ENCODE measurements at places on chromosomes 3 and 15.
A peak's percentile ranks its signal among the peaks of the same experiment; 100 is the strongest.

- DNase-seq, result no peak
These were observed 3.6 kb downstream of the NKIRAS1 start for GRCh38 chr3:23913182-23913581.

GRCh38 chr15:72968531-72968922, 83.7 kb upstream of the NEO1 start:
- DNase-seq, result no peak

GRCh38 chr3:14358426-14359211, 43.8 kb upstream of the SLC6A6 start:
- no peak for DNase-seq

DNA sequence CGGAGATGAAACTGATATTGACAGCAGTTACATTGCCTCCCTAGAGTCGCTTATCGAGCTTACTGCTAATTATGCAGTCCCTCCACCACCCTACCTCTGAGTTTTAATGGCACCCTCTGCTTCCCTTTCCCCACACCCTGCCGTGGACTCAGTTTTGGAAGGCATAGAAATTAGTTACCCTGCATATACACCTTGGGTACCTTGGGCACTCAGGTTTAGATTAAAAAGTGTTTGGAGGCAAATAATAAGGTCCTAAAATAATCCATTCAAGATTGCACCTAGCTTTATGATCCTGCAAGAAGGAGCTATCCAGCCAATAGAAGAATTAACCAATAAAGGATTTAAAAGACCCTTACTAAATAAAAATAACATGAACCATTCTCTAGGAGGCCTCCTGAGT, 117.8 kb upstream of the AGBL1 start:
- no peak for DNase-seq

- no peak for DNase-seq
These were observed 76.8 kb downstream of the TAMM41 start for GRCh38 chr3:11769704-11770476.

DNA sequence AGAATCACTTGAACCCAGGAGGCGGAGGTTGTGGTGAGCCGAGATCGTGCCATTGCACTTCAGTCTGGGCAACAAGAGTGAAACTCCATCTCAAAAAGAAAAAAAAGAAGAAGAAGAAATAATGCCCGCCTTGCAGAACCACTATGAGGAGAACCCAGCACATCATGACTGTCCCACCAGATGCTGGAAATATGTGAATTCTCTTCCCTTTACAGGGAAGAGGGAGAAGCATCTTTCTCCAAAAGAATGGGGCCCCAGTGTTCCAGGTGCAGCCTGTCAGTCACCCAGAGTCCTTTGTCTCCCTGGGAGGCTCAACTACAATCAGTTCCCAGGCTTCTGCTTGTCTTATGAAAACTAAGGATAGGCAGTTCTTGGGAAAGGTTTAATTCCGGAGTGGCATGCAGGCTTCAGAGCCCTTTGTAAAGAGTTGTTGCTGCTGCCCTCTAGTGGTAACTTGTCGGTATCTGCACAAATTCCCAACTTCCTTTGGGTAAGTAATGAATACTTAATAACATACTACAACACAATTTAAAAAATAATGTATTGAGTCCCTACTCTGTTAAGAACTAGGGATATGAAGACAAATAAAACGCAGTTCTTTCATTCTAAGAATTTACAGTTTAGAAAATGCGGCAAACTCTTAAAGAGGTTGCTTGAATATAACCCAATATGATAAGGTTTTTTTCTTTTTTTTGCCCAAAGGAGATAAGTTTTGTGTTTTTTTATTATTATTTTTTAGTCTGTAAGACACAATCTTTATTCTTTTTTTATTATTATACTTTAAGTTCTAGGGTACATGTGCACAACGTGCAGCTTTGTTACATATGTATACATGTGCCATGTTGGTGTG, 18.6 kb upstream of the TICRR start:
- DNase-seq, result peak; percentile 26

DNA sequence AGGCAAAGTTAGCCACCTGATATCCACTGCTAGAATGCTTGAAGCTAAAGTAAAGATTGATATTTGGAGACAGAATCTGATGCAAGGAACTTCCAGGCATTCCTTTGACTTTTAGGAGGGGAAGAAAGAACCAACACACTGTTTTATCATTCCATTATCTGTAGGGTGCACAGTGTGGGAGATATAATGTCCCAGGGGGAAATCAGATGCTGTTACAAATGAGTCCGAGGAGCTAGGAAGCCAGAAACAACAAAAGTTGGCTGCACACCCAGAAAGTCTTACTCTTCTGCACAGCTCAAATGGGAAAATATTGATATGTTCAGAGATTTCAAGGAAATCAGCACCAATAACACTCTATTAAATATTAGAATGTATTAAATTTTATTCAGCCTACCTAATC, 113.6 kb upstream of the ROBO1 start:
- DNase-seq, result no peak

- no peak for DNase-seq
These were observed 27.0 kb downstream of the PDE8A start for GRCh38 chr15:85008474-85009260.

DNA sequence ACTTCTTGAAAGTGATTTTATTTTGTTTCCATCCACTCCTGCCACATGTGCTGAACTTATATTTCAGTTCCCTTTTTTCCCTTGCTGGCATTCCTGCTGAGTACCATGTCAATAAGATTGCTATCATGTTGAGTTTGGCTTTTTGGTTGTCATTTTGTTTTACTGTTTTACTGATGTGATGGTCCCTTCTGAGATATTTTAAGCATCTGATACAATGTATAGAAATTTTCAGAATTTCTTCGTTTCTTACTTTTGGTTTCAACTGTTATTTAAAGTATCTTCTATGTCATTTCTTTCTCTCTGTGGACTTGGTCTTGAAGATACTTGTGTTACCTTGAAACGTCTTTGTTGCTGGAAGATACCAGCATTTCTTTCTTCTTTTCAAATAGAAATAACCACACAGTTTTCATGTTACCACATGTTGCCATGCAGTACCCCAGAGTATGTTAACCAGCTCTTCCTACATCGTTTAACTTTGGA, 14.1 kb downstream of the SIDT1 start:
- DNase-seq, result no peak

GRCh38 chr15:62740141-62741004, 302.2 kb upstream of the TPM1 start:
- no peak for DNase-seq

- no peak for DNase-seq
These were observed 141.9 kb upstream of the THBS1 start for GRCh38 chr15:39438799-39439592.

DNA sequence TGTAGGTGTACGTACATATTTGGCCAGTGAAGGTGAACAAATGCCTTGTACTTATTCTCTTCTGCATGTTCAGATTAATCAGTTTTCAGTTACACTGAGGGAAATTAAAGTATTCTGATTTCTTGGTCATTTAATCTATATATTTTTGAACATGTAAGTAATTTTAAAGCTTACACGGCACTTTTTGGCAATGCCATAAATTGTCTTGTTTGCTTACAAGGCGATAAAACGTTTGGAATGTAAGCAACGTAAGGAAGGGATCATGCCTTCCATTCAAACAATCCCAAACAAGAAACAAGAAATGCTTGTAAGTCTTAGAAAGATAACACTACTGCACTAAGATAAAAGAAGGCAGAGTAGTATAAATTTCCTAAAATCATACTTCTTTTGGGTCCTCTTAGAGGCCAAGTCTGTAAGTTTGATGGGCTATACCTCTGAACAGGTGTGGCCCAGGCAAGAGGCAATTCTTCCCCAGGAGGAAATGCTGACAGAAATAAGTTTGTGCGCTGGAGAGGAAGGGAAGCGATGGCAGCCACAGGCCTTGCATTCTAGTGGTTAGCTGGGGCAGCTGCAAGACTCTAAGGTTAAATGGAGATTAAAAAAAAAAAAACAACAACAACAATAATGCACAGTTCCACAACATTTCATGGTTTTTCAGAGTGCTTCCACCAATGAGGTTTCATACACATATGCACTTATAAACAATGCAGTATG, 73.8 kb downstream of the GOLIM4 start:
- DNase-seq, result no peak

GRCh38 chr15:67240235-67241131, 14.0 kb downstream of the AAGAB start:
- DNase-seq, result peak; percentile 5

GRCh38 chr3:149968216-149968615, 2.5 kb downstream of the PFN2 start:
- DNase-seq, result no peak

DNA sequence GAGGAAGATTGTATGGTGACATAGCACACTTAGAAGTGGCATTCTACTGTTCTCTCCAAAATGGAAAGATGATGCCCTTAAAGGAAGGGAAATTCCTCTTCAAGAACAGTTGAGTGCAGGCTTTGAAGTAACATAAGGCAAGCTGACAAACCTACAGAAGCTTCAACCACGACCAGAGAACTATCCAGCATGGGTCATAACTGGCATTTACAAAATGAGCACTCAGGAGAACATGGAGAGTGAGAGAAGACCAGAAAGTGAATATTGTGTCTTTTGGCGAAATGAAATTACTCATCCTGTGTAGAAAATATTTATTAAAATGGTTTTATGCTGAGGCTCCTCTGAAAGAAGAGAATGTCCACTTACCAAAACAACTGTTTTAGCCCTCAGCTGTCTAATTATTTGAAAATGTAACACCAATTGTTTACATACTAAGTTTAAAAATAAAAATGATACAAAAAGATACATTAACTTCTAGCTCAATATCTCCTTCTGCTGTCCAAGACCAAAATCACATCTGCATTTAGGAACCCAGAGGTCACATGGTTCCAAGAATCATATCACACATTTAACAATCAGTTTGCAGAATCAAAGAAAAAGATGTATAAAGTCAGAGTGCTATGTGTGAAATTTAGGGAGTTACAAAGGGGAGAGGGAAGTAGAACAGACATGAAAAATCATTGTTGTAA, 216.9 kb downstream of the ATP8B4 start:
- no peak for DNase-seq

DNA sequence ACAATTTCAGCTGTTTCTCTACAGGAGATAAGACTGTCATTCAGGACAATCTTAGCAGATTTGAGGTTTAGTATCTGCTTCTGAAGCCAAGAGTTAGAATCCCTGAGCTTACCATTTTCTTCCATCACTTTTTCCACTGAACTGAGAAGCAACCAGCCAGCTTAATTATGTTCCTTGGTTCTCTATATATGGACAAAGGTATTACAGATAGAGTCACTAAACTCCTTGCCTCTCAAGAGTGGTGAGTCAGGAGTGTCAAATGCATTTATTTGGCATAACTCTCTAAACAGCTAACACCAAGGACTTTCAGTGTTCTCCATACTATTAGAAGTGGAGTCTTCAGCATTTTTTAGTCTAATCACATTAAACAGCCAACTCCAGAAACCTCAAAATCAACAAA, 239.3 kb downstream of the ALCAM start:
- no peak for DNase-seq

DNA sequence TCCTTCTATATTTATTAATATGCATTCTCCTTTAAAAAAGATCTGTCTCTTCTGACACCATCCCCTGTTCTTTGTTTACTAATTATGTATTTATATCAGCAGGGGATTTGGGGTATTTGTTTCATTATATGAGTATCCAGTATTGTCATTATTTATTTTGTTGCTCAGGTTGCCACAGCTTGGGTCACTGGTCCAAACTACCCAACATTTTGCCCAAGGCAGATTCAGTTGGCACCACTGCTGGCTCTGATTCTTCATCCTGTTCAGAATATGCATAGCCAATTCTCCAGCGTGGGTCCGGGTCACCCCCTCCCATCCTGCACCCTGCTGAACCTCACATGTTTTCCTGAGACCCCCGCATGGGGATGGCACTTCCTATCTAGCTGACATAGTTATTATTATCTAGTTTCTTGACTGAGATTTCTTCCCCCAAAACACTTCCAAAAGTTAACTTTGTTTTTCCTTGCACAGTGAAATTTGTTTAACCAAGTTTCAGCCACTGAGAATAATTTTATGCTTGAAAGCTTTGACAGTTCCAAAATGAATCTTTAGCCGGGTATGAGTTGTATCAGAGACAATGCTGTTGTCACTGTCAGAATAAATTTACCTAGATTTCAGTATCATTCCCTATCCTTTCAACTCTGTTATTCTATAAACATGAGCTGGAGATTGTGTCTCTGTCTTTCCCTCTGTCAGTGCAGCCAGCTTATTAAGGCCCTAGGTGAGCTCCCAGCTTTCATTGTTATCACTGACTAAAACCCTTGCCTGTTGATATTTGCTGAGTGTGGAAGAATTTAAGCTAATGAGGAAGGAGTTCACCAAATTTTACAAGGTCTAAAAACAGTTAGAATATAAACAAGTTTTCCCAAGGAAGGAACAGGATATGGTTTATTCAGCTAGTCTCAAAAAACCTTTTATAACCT, 70.3 kb downstream of the TGFBR2 start:
- DNase-seq, result no peak

- no peak for DNase-seq
These were observed 276.2 kb upstream of the SGO1 start for GRCh38 chr3:20462226-20462625.

GRCh38 chr15:93019090-93019489, 69.9 kb downstream of the RGMA start:
- no peak for DNase-seq

DNA sequence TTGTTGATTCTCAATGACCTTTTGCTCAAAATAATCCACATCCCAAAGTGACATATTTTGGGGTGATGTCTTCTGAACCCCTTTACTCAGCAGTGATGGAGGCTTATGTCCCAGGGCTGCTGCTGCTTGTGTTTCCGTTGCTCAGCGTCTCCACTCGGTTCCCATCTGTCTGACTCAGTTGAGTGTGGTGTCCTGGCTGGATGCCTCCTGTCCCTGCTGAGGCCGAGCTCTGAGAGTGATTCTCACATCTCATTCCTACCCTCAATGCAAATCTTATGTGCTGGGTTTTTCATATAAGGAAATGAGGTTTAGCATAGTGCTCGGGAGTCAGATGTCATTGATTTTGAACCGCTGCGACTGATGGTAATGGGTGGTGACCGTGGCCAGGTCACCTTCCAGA, 247.4 kb downstream of the GABRG3 start:
- no peak for DNase-seq

GRCh38 chr3:30311781-30312180, 294.6 kb upstream of the TGFBR2 start:
- DNase-seq, result no peak

- DNase-seq, result no peak
These were observed 1068.6 kb downstream of the FHIT start for GRCh38 chr3:60182697-60183096.

DNA sequence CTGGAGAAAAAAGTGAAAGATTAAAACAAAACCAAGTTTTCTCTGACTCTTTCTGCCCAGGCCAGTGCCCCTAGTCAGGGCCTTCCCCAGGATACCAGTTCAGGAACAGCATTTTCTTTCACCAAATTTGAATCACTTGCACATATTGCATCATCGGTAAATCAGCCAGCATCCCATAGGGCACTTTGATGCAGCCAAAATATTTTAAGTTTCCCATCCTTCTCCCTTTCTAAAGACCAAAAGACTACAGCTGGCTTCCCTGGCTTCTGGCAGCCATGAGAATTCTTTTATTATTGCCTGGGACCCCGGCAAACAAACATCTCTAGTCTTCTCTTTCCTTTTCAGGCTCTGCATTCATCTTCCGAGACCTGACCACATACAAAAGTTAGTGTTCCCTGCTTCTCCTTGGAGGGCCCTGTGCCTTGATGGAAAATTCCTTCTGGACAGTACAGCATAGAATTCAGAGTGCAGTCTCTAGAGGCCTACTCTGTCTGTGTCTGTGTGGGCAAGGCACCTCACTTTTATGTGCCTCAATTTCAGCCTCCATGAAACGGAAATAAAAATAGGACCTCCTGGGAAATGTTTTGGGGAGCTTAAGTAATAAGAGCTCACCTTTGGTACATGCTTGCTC, 348.0 kb downstream of the VPS13C start:
- no peak for DNase-seq

GRCh38 chr3:3133500-3133899, 6.8 kb downstream of the TRNT1 start:
- DNase-seq, result no peak

GRCh38 chr3:66661628-66662027, 160.8 kb upstream of the LRIG1 start:
- no peak for DNase-seq

All from activated T-cell treated with anti-CD3 and anti-CD28 coated beads for 1 hour (primary cell).